ENCODE measurements at places on chromosomes 12 and 14.

DNA sequence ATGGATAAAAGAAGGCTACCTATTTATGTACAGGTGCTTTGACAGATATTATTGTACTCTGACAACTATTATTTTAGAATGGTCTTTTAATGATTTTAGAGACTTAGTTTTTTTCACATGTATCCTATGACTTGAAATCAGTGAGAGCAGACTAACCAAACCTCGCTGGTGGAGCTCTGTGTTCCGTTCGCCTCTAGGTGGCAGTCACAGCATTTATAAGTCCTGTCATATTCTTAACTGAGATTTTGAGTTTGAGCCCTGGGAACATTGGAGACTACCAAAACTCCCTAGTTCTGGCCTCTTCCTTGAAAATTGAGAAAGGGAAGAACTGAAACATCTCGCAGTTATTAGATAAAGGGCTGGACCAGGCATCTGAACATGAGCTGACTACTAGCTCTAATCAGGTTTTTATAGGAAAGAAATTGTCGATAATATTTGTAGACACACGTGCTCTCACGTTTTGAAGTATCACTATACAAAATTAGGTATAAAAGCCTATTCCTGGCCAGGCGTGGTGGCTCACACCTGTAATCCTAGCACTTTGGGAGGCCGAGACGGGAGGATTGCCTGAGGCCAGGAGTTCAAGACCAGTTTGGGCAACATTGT, 48.3 kb downstream of the TTLL5 start:
- peak; percentile 59 for DNase-seq

DNA sequence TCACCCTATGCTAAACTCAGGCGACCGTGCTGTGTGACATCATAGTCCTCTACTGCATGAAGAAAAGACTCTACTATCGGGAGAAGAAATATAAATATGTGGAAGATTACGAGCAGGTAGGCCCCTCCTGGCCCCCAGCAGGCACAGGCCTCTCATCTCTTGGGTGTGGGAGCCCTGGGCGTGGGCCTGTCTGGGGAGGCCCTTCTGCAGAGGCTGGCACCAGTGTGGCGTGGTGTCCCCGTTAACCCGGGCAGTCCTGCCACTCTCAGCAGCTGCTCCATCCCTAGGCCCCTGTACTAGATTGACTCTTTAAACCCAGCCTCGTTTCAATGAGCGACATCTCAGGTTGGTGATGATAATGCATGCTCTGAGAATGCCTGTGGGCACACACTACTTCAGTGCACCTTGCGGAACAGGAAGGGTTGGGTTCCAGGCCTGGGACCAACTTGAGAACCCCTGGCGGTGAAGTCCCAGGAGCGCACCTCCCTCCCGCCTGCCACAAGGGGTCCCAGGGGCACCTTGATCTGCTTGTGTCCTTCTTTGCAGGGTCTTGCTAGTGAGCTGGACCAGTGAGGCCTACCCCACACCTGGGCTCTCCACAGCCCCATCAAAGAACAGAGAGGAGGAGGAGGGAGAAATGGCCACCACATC, 23.2 kb downstream of the P2RX4 start:
- DNase-seq, result no peak

GRCh38 chr14:39268393-39268792, 34.7 kb downstream of the MIA2 start:
- peak; percentile 38 for DNase-seq

DNA sequence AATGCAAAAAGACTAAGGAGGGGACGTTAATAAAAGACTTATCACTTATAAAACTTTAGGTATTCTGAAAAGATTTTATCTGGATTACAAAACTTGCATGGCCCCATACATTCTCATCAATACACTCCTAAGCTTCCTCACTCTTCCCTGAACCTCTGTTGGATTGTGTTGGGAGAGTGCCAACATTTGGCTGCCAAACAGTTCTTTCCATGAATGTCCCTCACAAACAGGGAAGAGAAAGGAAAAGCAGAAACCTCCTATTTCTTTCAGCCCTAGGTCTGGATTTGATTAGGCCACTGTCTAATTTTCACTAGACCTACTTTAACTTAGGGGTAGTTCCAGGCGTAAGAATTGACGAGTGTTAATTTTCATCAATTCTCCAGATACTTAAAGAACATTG, 11.7 kb downstream of the PTHLH start:
- peak; percentile 7 for DNase-seq

DNA sequence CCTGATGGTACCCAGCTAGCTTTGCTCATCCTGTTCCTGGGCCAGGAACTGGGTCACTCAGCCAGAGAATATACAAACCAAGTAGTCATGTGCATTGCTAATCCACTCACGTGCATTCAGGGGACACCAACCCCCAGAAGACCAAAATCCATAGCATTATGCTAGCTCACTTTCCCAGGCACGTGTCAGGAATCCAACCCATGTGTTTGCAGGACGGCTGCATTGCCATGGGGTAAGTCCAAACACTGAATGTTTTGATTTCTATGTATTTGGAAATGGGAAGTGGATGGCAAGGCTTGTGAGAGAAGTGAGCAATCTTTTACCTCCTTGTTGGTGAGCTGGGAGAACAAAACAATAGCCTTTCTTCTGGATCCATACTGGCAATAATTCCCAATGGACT, 87.1 kb upstream of the FOXN3 start:
- DNase-seq, result no peak

Measured in NCI-H1105 (cell line).